ENCODE measurements at places on chromosomes 2 and 18. TPM values are rescaled to one million over a fixed set of nuclear protein-coding genes. Genes with fewer than 3 reads are reported as not detected.

DNA sequence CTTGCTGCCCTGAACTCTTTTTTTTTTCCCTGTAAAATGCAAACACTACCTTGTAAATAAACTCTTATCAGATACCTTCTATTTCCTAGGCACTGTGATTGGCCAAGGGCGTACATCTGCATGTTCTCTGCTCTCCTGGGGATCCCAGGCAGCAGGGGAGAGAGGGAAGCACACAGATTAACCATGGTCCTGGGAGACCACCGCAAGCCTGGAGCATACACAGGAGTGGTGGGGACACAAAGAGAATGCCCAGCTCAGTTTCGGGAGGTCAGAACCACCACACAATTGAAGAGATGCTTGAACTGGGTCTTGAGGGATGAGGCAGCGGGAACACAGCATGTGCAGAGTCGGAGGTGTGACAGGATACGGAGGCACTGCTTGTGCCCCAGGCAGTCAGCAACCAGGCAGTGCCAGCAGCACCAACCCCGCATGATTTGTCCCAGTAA lies 2.1 kb downstream of the GREB1 start:
- DNase-seq: no peak

Gene MC5R
- total RNA-seq: not detected

DNA sequence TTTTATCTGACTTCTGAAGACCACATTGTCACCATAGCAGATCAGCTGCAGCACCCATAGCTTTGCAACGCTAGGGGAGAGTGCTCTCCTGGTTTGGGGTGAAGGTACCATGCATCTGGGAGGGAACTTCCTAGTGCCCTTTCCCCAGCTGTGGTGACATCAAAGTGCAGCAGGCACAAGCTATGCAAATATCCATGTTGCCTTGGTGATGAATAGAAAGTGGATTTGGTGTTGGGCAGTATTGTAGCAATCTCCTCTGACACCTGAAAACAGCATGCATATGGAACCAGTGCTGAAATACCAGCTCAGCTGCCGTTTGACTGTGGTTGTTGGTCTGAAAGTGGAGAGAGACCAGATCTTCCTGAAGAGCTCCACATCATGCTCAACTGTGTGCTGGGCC lies 37.1 kb downstream of the BCL2L11 start:
- DNase-seq: no peak

GRCh38 chr2:152075461-152076050 lies 23.3 kb downstream of the CACNB4 start:
- DNase-seq: no peak

GRCh38 chr2:233676046-233676445 lies 4.3 kb downstream of the UGT1A9 start:
- no peak for DNase-seq

- no peak for DNase-seq
Observed at GRCh38 chr18:41660654-41661053, 294.4 kb upstream of the PIK3C3 start.

DNA sequence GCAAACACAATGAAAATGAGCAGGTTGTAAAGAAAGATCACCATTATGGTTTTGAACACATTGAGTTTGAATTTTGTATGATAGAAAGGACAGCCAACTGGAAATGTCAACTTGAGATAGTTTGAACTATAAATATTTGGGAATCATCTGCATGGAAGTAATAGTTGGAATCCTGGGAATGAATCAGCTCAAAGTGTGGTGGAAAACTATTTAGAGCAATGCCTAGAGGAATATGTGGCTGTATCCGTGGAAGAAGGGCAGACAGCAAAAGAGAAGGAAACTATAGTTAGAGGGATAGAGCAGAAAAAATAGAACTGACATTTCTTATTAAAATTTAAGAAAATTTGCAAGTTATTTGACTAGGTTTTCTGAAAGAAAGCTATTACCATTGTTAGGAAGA lies 112.5 kb upstream of the OTX1 start:
- DNase-seq: no peak

- DNase-seq: no peak
Observed at GRCh38 chr18:36058674-36059073, 8.7 kb downstream of the RPRD1A start.

GRCh38 chr18:57523171-57523956 lies 63.1 kb downstream of the FECH start:
- no peak for DNase-seq

DNA sequence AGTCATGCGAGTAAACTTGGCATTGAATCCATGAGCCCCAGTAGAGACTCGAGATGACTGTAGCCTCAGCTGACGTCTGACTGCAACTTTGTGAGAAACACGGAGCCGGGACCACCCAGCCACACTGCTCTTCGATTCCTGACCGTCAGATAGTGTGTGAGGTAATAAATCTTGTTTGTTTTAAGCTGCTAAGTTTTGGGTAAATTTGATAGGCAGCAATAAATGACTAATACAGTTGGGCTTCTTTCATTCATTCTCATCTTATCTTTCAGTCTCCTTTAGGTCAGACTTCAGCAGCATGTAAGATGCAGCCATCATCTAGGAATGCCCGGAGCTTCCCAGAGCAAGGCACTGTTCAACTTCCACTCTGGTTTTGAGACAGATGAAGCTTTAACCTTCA lies 8.0 kb upstream of the KLHL29 start:
- DNase-seq: no peak

DNA sequence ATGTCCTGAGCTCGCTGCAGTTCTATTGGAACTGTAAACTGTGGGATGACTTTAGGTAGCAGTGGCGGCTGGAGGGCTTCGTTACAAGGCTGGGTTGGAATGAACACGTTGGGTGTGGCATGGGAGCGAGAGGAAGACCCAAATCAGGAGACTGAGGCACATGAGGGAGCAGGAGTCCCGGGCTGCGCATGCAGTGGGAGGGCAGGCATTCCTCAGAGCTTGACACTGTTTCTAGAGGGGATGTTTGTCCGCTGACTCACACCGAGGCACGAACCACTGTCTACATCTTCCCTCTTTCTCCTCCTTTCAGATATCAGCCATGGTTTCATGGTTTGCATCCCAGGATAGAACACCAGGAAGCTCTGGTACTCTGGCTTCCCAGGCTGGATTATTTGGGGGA lies 40.6 kb upstream of the LAMA1 start:
- no peak for DNase-seq

GRCh38 chr2:20291106-20291564 lies 59.5 kb downstream of the PUM2 start:
- peak; percentile 61 for DNase-seq

DNA sequence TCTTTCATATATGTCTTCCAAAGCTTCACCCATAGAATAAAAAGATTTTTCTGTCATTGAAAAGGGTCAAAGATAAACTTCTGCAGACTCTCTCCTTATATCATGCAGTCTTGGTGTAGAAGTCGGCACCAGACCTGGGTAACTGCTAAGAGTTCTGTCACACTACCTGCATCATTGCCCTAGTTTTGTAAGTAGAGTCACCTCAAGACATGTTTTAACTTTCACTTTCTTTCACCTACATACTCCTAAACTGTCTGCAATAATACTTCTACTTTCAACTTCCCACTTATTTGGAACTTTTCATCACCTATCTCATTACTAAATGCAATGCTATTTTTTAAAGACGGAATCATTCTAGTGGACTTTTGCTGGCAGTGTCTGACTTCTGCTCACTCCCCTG lies 475.6 kb upstream of the VRK2 start:
- DNase-seq: no peak

Gene TMEM163
- 0.65 TPM for total RNA-seq

Gene C2orf80
- total RNA-seq: not detected

- no peak for DNase-seq
Observed at GRCh38 chr2:239396881-239397681, 3.7 kb downstream of the HDAC4 start.

DNA sequence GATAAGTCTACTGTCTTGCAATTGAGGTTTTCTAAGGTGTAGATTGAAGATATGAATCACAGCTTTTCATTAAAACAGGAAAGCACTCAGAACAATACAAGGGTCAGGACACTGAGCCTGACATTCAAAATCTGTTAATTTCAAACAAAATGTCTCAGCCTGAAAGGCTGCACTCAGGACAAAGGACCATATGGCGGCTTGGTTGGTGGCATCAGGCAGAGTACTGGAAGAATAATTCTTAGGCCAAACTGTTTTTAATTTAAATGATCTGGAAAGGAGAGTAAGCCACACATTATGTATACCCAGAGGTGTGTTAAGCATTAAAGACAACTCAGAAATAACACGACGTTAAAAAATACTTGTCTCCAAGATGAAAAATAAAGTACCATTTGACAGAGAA lies 85.9 kb downstream of the SKA1 start:
- no peak for DNase-seq

DNA sequence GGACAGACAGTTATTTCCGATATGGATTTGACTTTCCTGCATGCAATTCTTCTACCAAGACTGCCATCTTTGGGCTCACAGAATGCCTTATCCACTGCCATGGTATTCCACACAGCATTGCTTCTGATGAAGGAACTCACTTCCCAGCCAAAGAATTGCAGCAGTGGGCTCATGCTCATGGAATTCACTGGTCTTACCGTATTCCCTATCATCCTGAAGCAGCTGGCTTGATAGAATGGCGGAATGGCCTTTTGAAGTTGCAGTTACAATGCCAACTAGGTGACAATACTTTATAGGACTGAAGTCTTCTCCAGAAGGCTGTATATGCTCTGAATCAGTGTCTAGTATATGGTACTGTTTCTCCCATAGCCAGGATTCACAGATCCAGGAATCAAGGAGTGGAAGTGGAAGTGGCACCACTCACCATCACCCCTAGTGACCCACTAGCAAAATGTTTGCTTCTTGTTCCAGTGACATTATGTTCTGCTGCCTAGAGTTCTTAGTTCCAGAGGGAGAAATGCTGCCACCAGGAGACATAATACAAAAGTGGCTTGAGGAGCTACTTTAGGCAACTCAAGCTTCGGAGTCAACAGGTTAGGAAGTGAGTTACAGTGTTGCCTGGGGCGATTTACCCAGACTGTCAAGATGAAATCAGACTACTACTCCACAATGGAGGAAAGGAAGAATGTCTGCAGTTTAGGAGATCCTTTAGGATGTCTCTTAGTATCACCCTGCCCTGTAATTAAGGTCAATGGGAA lies 23.8 kb upstream of the SMAD4 start:
- no peak for DNase-seq

GRCh38 chr2:8533923-8534322 lies 147.9 kb upstream of the ID2 start:
- no peak for DNase-seq

Gene CABYR
- 11.4 TPM for total RNA-seq
